ENCODE measurements at places on chromosomes 4 and X.

DNA sequence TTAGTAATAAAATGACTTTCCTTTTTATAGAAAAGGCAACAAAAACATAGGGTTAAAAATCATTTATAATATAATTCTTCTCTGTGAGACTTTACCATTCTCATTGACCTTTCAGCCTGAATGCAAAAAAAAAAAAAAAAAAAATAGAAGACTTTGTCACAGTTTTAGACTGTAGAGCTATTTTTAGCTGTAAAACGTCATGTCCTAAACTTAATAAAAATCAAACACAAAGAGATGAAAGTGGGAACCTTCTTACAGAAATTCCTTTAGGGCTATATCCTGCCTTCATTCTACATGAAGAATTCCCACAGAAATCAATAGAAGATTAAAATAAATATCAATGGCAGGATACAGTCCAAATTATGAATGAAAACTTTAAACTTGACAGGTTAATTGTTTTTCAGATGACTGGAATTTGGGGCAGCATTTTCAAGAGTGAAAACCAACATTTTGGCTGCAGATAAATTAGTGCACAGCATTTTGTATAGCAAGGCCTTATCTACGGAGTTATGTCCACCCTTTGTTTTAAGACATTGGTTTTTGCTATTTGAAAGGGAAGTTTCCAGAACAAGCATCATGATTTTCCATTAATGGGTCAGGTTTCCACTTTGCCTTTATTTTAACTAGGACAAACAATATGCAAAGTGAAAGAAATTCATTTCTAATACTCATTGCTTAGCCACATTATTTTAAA is 219.5 kb downstream of the SPCS3 start:
- DNase-seq: no peak

- DNase-seq: no peak
Observed at GRCh38 chrX:121011254-121011653, 25.7 kb upstream of the CT47A1 start.

DNA sequence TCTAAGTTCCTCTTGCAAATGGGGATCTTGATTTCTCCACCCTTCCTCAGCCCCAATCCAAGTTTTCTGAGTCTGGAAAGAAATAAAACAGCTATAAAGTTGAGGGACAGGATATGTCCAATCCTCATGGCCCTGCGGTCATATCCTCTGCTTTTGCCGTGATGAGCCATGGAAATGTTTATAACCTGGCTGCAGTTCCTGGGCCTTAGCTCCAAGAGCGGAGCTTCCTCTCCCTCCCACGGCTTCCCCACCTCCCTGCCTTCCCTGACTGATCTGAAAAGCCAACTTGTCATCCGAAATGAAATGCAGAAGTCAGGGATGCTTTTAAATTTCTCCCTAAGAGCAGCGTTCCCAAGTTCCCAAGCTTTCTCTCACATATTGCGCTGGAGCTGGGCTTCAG is 221.5 kb upstream of the SFRP2 start:
- no peak for DNase-seq

GRCh38 chrX:9258421-9259104 is 206.3 kb upstream of the TBL1X start:
- DNase-seq: no peak

DNA sequence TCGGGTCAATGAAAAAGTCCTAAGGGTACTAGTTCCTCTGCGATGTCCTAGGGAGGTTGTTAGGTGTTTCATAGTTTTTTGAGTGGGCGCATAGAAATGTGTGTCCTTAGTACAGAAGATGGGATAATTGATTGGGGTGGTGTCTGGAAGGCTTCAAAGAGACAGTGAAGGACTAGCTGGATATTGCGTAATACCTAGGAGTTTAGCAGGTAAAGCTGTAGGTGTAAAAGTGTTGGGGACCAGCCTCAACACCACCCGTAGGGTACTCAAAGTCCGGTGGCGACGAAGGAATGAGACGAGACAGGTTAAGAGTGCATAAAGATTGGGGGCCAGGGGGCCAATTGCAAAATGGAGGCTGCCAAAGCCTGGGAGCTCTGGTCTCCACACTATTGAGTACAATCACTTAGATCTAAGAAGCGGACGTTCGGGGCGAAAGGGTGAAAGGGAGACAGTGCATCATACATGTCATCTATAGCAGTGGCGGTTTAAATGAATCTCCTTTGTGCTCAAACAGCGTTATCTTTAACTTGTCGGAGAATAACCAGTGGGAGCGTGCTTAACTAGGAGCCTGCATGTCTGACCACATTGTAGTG is 1.0 kb downstream of the TRMT44 start:
- DNase-seq: no peak

- no peak for DNase-seq
Observed at GRCh38 chr4:43008793-43009192, 116.3 kb downstream of the GRXCR1 start.

DNA sequence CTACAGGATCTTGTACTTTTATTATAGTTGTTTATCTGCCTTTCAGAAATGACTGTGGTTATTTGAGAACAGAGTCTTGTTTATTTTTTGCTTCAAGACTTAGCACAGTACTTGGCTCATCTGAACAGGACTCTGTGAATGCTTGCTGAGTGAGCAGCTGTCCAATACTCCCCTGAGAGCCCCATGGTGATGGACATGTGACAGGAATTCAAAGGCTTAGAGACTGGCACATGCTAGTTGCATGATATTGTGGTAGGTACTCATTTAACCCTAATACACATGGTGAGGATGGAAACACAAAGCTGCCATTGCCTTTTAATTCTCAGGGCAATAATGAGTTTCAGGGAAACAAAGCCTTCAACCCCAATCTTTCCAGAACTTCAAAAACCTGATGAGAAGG is 97.3 kb downstream of the GEMIN8 start:
- DNase-seq: no peak

- DNase-seq: no peak
Observed at GRCh38 chrX:11787564-11787963, 29.5 kb downstream of the MSL3 start.

- no peak for DNase-seq
Observed at GRCh38 chr4:176409627-176410026, 89.9 kb downstream of the SPCS3 start.

- DNase-seq: no peak
Observed at GRCh38 chrX:130680164-130681035, 222.6 kb downstream of the ENOX2 start.

GRCh38 chr4:147104768-147105167 is 159.1 kb upstream of the TTC29 start:
- no peak for DNase-seq

- DNase-seq: no peak
Observed at GRCh38 chr4:125838924-125839323, 524.2 kb downstream of the FAT4 start.

DNA sequence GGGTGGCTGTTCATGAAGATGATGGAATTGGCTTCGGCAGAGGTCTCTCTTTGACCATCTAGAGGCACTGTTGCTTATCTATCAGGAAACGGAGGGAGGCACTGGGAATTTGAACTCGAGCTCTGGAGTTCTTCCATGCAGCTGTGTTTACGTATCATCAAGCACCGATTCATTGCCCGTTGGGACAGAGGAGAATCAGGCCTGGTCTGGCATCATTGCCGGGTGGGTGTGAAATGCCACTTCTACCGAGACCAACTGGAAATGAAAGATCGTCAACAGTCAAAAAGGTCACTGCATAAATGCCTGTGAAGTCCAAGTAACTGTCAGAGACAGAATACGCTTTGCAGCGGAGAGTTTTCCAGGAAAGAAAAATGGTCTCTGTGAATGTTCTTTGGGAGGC is 166.9 kb downstream of the ASMT start:
- DNase-seq: no peak

GRCh38 chr4:1556541-1557220 is 127.4 kb downstream of the FAM53A start:
- no peak for DNase-seq

DNA sequence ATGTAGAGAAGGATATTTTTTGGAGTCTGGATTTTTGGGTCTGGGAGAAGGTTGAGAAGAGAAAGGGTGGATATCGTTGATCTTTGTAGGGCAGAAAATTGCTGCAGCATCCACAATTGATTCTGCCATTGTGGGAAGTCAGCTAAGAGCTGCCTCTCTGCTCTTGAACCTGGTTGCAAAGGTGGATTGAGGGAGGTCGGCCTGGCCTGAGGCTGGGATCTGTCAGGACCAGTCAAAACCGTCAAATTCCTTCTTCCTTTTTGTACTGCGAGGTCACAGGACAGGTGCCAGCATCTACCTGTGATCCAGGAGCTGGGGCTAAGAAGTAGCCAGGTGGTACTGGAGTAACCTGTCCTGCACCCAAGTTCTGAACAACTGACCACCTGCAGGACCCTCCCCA is 93.7 kb downstream of the SHOX start:
- DNase-seq: no peak

DNA sequence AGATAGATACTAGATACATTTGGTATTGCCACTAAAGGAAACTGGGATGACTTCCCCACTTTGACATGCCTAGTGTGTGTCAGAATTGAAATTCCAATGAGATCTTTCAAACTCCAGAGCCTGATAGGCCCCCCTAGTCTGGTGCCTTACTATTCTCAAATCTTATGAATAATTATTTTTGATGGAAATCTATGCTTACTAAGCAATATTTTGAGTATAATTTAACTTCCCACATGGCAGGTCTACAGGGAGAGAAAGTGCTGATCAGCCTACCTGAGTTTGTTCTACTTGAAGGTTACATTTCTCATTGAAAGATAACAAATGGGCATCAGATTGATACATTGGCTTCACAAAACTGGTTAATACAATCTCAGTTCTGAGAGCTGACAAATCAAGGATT is 415.7 kb upstream of the BOD1L1 start:
- no peak for DNase-seq

- DNase-seq: no peak
Observed at GRCh38 chr4:11774346-11774745, 345.7 kb upstream of the HS3ST1 start.

- DNase-seq: no peak
Observed at GRCh38 chrX:46757593-46757992, 1.3 kb downstream of the SLC9A7 start.

- DNase-seq: no peak
Observed at GRCh38 chr4:77021614-77022089, 54.1 kb downstream of the CCNI start.

GRCh38 chr4:136383082-136383481 is 1149.2 kb downstream of the PCDH18 start:
- no peak for DNase-seq

- DNase-seq: no peak
Observed at GRCh38 chr4:23766344-23766743, 123.5 kb downstream of the PPARGC1A start.

DNA sequence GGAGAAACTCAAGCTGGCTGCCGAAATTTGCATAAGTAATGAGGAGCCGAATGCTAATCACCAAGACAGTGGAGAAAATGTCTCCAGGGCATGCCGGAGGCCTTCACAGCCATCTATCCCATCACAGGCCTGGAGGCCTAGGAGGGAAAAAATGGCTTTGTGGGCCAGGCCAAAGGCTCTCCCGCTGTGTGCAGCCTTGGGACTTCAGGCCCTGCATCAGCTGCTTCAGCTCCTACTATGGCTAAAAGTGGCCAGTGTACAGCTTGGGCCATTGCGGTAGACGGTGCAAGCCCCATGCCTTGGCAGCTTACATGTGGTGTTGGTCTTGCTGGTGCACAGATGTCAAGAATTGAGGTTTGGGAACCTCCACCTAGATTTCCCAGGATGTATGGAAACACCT is 162.6 kb upstream of the FAM47A start:
- no peak for DNase-seq

GRCh38 chr4:77040854-77041725 is 34.7 kb downstream of the CCNI start:
- DNase-seq: no peak

- no peak for DNase-seq
Observed at GRCh38 chrX:65696613-65697012, 29.2 kb downstream of the MSN start.

- no peak for DNase-seq
Observed at GRCh38 chrX:135528756-135529155, 8.3 kb downstream of the INTS6L start.

- no peak for DNase-seq
Observed at GRCh38 chrX:13271511-13271910, 48.3 kb downstream of the ATXN3L start.

- DNase-seq: no peak
Observed at GRCh38 chrX:17442898-17443297, 67.9 kb downstream of the NHS start.

DNA sequence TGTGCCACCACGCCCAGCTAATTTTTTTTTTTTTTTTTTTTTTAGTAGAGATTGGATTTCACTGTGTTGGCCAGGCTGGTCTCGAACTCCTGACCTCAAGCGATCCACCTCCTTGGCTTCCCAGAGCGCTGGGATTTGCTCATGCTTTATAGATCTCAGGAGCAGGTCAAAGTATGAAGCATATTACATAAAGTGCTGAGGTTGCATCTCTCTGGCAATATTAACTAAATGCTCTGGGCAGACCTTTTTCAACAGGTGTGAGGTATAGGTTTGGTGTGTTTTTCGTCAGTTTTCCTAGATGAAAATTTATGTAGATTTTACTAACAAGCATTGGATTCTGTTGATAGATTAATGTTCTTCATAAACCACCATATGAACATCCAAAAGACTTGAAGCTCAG is 19.3 kb upstream of the GCNA start:
- no peak for DNase-seq

DNA sequence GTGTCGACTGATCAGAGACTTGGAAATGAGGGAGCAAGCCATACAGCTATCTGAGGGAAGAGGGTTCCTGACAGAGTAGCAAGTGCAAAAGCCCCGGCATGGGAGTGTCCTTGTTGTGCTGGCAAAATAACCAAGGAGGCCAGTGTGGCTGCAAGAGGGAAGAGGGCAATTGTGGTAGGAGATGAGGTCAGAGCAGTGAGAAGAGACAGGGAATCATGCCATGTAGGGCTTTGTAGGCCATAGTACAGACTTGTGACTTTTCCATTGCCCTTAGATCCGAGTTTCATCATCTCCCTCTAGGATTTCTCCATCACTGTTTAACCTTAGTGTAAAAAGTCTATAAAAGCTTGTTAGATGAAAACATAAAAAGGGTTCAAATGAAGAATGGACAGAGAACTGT is 76.2 kb downstream of the DOCK11 start:
- no peak for DNase-seq

GRCh38 chrX:55490974-55491373 is 1.3 kb upstream of the USP51 start:
- DNase-seq: no peak

- DNase-seq: no peak
Observed at GRCh38 chr4:55445921-55446577, 50.3 kb downstream of the TMEM165 start.
